ENCODE measurements at places on chromosomes 3 and 15. TPM values are rescaled to one million over a fixed set of nuclear protein-coding genes. Genes with fewer than 3 reads are reported as not detected.

DNA sequence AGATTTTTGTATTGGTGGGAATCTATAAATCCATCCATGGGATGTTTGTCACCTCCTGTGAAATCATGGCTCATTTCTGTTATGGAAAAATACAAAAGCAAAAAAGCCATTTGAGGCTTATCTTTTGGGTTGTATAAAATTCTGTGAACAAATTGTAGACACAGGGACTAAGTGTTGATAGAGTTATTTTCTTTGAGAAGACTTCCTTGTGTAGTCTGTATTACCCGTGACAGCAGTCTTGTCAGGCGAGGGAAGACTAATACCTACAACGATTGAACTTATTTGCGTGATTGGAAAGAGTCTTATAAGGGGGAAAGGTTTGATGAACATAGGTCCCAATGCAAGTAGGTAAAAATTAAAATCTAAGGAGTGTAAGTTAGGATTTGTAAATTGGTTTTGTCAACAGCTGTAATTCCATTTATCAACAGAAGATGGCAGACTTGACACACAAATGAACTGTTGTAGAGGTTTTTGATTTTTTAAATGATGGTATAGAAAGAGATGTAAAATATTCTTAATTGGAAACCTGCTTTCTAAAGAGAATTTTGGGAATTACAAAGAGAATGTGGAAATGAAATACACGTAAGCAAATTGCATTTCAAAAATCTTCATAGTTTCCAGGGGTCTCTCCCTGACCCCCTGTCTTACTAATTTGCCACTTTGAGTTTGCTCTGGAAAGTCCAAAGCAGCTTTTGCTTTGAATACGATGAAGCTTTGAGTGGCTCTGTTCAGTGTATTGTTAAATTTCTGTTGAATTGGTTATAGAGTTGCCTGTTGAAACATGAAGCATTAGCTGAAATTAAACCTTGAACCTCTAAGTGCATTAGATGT is 33.2 kb downstream of the SLC25A26 start:
- no peak overlapping the region for H3K4me3 ChIP-seq
- no peaks in the 10 kb centered on the region for H3K4me1 ChIP-seq
- no peaks in the 10 kb centered on the region for H3K27me3 ChIP-seq
- no peaks in the 10 kb centered on the region for H3K36me3 ChIP-seq

GRCh38 chr3:49716169-49716568 is 3.3 kb downstream of the AMIGO3 start:
- H3K4me1 ChIP-seq, result no peaks in the 10 kb centered on the region
- H3K4me3 ChIP-seq, result no peak overlapping the region
- no peak overlapping the region for H3K27ac ChIP-seq
- H3K27me3 ChIP-seq, result no peaks in the 10 kb centered on the region

DNA sequence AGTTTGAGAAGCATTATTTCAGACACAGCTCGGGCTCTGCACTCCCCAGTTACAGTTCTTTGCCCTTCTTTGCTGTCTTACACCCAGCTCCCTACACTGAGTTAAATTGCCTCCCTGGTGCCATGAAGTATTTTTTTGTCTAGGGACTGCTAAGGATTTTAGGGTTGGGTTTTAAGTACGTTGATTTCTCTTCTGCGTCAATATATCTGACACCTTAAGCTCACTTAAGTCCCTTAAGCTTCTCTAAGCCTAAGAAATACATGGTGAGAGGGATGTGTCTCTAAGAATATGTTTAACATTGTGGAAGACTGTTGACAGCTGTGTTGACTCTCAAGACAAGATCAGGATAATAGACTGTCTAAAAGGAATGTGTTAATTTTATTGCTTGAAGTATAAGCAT is 400.5 kb downstream of the PTPRG start:
- no peaks in the 10 kb centered on the region for H3K27me3 ChIP-seq
- no peak overlapping the region for H3K27ac ChIP-seq
- no peak for DNase-seq
- no peaks in the 10 kb centered on the region for H3K36me3 ChIP-seq

GRCh38 chr15:74242441-74243185 is 6.5 kb downstream of the CCDC33 start:
- DNase-seq, result no peak
- no peaks in the 10 kb centered on the region for H3K4me1 ChIP-seq
- H3K27me3 ChIP-seq, result peaks cover 4% of the 10 kb centered on the region
- no peak overlapping the region for H3K4me3 ChIP-seq
- no peak overlapping the region for H3K27ac ChIP-seq

- DNase-seq, result no peak
- H3K4me1 ChIP-seq, result no peaks in the 10 kb centered on the region
- no peak overlapping the region for H3K27ac ChIP-seq
- no peaks in the 10 kb centered on the region for H3K27me3 ChIP-seq
- H3K36me3 ChIP-seq, result no peaks in the 10 kb centered on the region
These were observed 13.3 kb downstream of the ITGA11 start for GRCh38 chr15:68418611-68419161.

DNA sequence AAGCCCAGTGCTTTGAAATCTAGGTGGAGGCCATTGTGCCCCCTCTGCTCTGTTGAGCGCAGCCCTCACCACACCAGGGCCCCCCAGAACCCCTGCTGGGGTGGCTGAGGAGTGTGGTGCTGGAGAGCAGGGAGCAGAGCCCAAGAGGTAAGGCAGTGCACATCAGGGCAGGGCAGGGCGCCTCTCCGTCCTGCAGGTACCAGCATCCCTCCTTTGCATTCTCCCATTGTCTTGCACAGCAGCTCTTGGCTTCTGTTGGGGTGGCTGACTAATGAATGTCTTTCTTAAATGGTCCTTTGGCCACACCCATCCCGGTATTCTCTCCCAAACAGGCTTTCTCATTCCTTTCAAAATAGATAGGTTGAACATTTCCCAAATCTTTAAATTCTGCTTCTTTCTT is 41.4 kb upstream of the GABRG3 start:
- no peaks in the 10 kb centered on the region for H3K36me3 ChIP-seq
- H3K4me1 ChIP-seq, result no peaks in the 10 kb centered on the region
- DNase-seq, result no peak
- H3K27ac ChIP-seq, result no peak overlapping the region
- no peaks in the 10 kb centered on the region for H3K27me3 ChIP-seq

- H3K4me1 ChIP-seq, result no peaks in the 10 kb centered on the region
- no peaks in the 10 kb centered on the region for H3K27me3 ChIP-seq
- H3K36me3 ChIP-seq, result no peaks in the 10 kb centered on the region
These were observed 246.5 kb upstream of the PEX5L start for GRCh38 chr3:180283251-180283650.

- peak overlapping the region; percentile 86 for H3K27ac ChIP-seq
- H3K27me3 ChIP-seq, result no peaks in the 10 kb centered on the region
- DNase-seq, result peak; percentile 15
- no peaks in the 10 kb centered on the region for H3K36me3 ChIP-seq
- H3K4me3 ChIP-seq, result peak overlapping the region; percentile 94
These were observed 701 bp downstream of the SGO1 start for GRCh38 chr3:20185331-20185678.

- no peaks in the 10 kb centered on the region for H3K27me3 ChIP-seq
- no peak overlapping the region for H3K27ac ChIP-seq
- H3K36me3 ChIP-seq, result no peaks in the 10 kb centered on the region
- no peaks in the 10 kb centered on the region for H3K4me1 ChIP-seq
- H3K4me3 ChIP-seq, result no peak overlapping the region
These were observed 46.0 kb upstream of the C3orf22 start for GRCh38 chr3:126604691-126605090.

- no peak overlapping the region for H3K4me3 ChIP-seq
- no peak for DNase-seq
- no peaks in the 10 kb centered on the region for H3K36me3 ChIP-seq
These were observed 35.8 kb upstream of the UMPS start for GRCh38 chr3:124694486-124694885.

- no peak overlapping the region for H3K27ac ChIP-seq
- H3K36me3 ChIP-seq, result peaks cover 36% of the 10 kb centered on the region
- H3K4me3 ChIP-seq, result no peak overlapping the region
- H3K27me3 ChIP-seq, result no peaks in the 10 kb centered on the region
- no peak for DNase-seq
These were observed 2.1 kb downstream of the TMEM43 start for GRCh38 chr3:14126887-14127505.

- no peak overlapping the region for H3K4me3 ChIP-seq
- H3K27me3 ChIP-seq, result no peaks in the 10 kb centered on the region
- H3K27ac ChIP-seq, result no peak overlapping the region
- no peaks in the 10 kb centered on the region for H3K4me1 ChIP-seq
- DNase-seq, result no peak
These were observed 32.2 kb downstream of the ADGRG7 start for GRCh38 chr3:100641471-100642032.

- H3K4me1 ChIP-seq, result no peaks in the 10 kb centered on the region
- no peak for DNase-seq
- H3K27me3 ChIP-seq, result no peaks in the 10 kb centered on the region
- no peak overlapping the region for H3K4me3 ChIP-seq
- H3K27ac ChIP-seq, result no peak overlapping the region
- H3K36me3 ChIP-seq, result no peaks in the 10 kb centered on the region
These were observed 9.2 kb upstream of the SPRED1 start for GRCh38 chr15:38243278-38244055.

DNA sequence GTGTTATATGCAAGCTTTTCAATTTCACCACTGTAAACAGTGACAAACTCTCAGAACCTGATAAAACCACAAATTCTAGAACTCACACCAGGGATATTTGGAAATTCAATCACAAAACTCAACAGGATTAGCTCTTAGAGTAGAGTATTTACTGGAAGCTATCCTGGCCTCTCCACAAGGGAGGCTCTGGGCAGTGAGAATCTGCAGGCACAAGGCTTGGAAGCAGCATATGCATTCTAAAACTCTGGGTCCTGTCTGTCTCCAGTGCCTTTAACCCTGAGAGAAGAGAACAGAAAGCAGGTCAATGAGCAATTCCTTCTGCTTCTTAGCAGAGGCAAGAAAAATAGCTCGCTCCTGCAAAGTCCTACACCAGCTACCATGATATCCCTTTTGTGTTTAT is 23.4 kb downstream of the PLSCR4 start:
- no peaks in the 10 kb centered on the region for H3K36me3 ChIP-seq
- H3K4me3 ChIP-seq, result no peak overlapping the region
- no peak for DNase-seq
- no peak overlapping the region for H3K27ac ChIP-seq
- no peaks in the 10 kb centered on the region for H3K4me1 ChIP-seq

- H3K4me3 ChIP-seq, result no peak overlapping the region
- H3K27me3 ChIP-seq, result no peaks in the 10 kb centered on the region
- no peaks in the 10 kb centered on the region for H3K36me3 ChIP-seq
- H3K4me1 ChIP-seq, result peaks cover 20% of the 10 kb centered on the region
- no peak overlapping the region for H3K27ac ChIP-seq
These were observed 65.6 kb downstream of the ZNF148 start for GRCh38 chr3:125309476-125309875.

The KCNMB3 gene
- 0.71 TPM for total RNA-seq

The KATNBL1 gene
- total RNA-seq, result 42.2 TPM

The P2RY1 gene
- 0.16 TPM for total RNA-seq

The PLIN1 gene
- total RNA-seq, result 0.35 TPM

The USP13 gene
- 13.8 TPM for total RNA-seq

The SMCO1 gene
- total RNA-seq, result not detected

The SAXO2 gene
- total RNA-seq, result 0.97 TPM

The PLCH1 gene
- total RNA-seq, result not detected

The FBXL2 gene
- not detected for total RNA-seq

The TERC gene
- 15.5 TPM for total RNA-seq

The HYPK gene
- 28.5 TPM for total RNA-seq

The INSYN1 gene
- not detected for total RNA-seq

The TPRA1 gene
- total RNA-seq, result 48.9 TPM

All from CD8-positive, alpha-beta memory T cell (primary cell).